ENCODE measurements at places on chromosomes 2 and 18. TPM values are rescaled to one million over a fixed set of nuclear protein-coding genes. Genes with fewer than 3 reads are reported as not detected.

Gene KIF1A
- total RNA-seq, result 0.36 TPM

DNA sequence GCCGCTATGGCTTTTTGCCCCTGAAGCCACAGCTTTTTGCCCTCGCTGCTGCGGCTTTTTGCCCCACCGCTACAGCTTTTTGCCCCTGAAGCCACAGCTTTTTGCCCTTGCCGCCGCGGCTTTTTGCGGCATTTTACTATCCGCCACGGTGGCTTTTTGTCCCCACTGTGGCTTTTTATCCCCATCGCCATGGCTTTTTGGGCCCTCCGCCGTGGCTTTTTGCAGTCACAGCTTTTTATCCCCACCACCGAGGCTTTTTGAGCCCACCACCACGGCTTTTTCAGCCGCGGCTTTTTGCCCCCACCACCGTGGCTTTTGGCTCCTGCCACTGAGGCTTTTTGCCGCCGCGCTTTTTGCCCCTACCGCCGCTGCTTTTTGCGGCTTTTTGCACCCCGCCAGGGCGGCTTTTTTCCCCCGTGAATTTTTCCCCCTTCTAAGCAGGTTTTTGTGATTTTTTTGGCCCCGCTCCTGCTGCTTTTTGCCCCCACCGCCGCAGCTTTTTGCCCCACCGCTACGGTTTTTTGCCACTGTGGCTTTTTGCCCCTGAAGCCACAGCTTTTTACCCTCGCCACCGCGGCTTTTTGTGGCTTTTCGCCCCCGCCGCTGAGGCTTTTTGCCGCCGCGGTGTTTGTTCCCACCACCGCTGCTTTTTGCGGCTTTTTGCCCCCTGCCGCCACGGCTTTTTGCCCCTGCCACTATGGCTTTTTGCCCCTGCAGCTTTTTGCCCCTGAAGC is 2797.2 kb upstream of the TEKT4 start:
- no peak for ATAC-seq

Gene DIPK1C
- 4.8 TPM for total RNA-seq

DNA sequence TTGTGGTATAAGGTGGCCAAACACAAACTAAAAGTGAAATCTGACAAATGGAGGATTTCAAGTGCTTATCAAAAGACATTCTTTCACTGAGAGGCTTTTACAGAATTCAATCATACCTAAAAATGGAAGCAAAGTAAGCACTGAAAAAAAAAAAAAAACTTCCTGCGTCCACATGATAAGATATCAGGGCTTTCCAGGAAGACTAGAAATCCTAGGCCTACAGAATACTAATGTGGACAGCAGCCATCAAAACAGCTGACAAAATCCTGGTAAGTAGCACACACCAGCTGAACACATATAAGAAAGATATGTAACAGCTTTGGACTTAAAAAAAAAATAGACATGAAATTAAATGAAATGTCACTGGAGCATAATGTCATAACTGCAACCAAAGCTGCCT is 178.2 kb downstream of the SUCLG1 start:
- no peak for ATAC-seq

- ATAC-seq, result no peak
These were observed 28.7 kb downstream of the ZSWIM2 start for GRCh38 chr2:186820303-186820702.

Gene TCF23
- 0.16 TPM for total RNA-seq

- no peak for ATAC-seq
These were observed 188.8 kb downstream of the ZEB2 start for GRCh38 chr2:144330951-144331673.

DNA sequence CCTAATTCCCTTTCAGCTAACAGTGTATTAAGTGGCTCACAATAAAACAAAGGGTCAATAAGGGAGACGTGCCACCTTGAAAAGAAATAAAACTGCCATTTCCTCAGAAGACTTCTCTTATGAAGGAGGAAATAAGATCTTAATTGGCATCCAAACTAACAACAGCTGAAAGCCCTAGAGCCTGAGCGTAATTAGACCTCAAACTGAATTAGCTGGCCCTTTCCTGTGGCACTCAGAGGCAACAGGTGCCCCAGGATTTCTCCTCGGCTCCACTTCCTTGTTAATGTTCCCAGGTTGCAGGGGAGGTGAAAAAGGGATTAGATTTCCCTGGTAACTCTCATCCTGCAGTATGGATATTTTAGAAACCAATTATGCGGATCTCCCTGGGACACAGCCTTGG is 804.3 kb downstream of the DCDC2C start:
- ATAC-seq, result no peak

Gene COLEC12
- total RNA-seq, result 1.1 TPM

DNA sequence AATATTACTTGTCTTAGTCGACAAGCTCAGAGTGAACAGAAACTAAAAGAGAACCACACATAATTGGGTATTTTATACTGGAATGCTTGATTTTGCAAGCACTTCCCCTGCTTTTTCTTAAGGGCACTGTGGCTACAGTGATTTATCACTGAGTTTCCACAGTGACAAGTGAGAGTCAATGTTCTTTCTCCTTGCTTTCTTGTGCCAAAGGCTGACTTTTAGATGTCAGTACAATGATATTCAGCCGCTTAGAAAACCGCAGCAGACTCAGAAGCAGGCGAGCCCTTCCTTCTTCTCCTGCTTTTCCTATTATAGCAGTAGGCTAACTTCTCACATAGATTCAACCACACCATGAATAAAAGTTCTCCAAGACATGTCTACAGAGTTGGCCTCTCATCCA is 1603.6 kb upstream of the NXPH2 start:
- ATAC-seq, result no peak

- no peak for ATAC-seq
These were observed 4.7 kb upstream of the IL37 start for GRCh38 chr2:112906276-112906675.

GRCh38 chr2:57880967-57881366 is 165.6 kb upstream of the VRK2 start:
- ATAC-seq, result peak; percentile 72

DNA sequence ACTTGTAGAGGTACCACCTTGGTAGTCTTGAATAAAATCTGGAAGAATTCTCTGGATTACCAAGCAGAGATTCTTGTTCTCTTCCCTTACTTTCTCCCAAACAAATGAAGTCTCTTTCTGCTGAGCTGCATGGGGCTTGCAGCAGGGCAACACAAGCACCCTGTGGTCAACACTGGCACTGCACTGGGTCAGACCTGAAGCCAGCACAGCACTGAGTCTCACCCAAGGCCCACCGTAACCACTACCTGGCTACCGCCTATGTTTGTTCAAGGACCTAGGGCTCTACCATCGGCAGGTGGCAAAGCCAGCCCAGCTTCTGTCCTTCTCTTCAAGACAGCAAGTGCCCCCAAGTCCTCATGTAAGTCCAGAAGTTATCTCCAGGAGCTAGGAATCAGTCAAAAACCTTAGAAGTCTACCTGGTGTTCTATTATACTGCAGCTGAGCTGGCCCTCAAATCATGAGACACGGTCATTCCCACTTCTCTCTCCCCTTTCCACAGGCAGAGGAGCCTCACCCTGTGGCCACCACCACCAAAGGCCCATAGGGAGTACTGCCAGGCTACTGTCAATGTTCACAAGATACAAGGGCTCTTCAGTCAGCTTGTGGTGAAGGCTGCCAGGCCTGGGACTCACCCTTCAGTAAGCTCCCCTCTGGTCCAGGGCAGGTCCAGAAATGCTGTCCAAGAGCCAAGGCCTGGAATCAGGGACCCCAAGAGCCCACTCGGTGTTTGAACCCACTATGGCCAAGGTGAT is 18.4 kb downstream of the VPS54 start:
- ATAC-seq, result no peak

Measured in motor neuron (in vitro differentiated cells).